ENCODE measurements at places on chromosomes 1 and 21.

DNA sequence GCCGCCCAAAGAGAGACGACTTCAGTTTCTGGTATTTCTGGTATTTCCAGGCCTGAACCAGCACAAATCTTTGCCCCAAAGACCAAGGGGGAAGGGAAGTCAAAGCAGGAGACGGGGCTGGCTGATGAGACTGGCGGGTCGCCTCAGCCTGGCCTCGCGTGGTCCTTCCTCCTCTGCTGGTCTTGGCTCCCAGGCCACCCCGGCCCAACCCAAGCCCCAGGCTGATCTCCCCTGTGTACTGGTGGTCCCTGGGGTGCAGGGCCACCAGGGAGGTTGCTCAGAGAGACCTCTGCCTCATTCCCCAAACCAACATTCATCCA lies 19.9 kb downstream of the WNT4 start:
- no peak for DNase-seq

DNA sequence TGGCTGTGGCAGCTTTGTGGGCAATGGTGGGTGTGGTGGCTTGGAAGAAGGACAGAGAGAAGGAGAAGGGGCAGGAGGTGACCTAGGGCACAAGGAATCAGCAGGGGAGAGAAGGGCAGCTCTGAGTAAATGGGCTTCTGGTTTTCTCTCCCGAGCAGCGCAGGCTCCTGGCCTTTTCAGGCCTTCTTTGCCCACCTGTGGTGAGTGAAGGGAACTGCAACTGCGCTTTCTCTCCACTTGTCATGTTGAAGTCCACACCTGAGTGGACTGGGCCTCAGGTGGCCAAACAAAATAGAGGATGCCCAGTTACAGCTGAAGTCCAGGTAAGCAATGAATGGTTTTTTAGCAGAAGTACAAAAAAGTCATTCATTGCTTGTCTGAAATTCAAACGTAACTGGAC lies 29.4 kb upstream of the KCNA10 start:
- DNase-seq = no peak

- no peak for DNase-seq
Observed at GRCh38 chr21:42993051-42993712, 18.8 kb downstream of the PKNOX1 start.

DNA sequence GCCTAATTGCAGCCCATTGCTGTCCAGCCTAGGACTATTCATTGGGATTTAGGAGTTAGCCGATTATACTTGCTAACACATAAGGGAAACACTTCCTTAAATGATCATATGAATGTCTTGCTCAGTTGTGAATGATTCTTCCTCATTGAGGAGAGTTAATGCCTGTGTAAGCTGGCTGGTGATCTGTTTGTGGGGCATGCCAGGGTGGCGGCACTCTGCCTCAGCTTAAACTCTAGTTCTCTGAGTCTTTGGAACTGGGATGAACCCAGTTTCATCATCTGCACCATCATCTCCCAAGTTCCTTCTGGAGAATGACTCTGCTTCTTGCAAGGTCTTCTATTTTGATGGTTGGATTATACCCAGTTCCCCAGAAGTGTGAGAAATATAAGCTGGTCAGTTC lies 23.9 kb upstream of the SLAMF6 start:
- DNase-seq = no peak

DNA sequence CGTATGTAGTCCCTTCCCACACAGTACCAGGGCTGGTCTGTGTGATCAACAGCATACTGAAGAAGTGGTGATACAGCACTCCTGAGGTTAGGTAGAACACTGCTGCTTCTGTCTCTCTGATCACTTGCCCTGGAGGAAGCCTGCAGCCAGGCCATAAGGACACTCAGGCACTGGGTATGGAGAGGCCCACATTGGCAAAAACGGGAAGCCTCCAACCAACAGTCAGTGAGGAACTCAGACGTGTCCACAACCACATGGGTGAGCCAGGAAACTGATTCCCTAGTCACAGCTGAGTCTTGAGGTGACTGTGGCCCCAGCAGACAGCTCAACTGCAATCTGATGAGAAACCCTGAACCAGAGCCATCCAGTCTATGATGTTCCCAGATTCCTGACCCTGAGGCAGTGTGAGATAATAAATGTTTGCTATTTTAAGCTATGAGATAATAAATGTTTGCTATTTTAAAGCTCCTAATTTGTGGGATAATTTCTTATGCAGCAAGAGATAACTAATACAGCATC lies 62.5 kb downstream of the COQ8A start:
- DNase-seq = no peak

DNA sequence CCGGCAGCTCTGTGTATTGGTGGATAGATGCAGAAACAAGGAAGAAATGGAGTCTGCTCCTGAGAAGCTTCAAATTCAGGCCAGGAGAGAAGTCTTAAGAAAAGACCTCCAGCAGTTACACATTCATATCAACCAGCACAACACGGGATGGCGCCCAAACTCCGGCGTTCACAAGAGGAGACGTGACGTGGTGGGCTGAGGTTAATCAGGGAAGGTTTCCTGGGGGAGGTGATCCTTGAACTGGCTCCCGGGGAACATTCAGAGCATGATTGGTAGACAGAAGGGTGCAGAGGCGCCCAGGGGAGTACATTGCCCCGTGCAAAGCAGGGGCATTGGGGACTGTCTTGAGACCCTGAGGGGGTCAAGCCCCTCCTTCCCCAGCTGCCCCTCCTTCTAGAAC lies 27.7 kb upstream of the SPSB1 start:
- no peak for DNase-seq

DNA sequence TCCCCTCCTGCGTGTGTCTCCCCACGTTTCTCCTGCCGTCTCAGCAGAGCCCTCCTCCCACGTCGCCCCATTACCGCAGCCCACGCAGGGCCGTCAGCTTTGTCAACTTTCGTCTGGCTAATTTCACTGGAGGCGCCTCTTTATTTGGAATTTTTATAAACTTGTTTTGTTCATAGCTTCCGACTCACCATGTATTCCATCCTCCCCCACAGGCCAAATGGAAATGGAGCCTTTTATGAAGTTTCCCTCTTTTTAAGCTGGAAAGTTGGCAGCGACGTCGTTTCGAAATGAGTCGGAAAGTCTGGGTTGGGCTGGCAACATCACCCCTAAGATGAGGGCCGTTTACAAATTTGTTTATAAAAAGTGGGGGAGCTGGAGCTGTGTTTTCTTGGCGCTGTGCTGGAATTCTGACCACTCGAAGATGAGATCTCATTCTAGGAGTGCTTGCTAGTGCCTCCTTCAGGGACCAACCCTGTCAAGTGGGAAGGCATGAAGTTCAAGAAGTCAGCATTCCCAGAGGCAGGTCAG lies 23.7 kb upstream of the SLC45A1 start:
- DNase-seq = no peak

- DNase-seq = no peak
Observed at GRCh38 chr1:25710583-25711347, 89.2 kb upstream of the SELENON start.

GRCh38 chr1:147837964-147838292 lies 64.7 kb upstream of the GJA8 start:
- no peak for DNase-seq

- no peak for DNase-seq
Observed at GRCh38 chr1:193069748-193070385, 10.5 kb downstream of the RO60 start.

GRCh38 chr1:227942716-227943261 lies 4.9 kb downstream of the WNT9A start:
- DNase-seq = no peak

DNA sequence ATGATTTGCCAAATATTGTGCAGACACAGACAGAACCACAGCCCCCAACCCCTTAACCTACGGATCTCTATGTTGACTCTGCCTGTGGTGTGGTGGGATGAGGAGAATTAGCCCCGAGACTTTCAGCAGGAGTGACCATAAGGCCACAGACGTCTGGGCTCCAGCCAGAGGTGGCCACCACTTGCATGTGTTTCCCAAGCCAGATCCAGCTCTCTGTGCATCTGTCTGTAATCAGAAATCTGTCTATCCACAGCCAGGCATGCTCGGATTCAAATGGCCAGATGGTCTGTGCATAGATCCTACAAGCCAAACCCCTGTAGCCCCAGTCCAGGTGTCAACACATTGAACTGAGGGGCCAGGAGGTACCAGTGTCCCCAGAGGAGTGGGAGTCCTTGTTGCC lies 140.6 kb downstream of the SYF2 start:
- no peak for DNase-seq

DNA sequence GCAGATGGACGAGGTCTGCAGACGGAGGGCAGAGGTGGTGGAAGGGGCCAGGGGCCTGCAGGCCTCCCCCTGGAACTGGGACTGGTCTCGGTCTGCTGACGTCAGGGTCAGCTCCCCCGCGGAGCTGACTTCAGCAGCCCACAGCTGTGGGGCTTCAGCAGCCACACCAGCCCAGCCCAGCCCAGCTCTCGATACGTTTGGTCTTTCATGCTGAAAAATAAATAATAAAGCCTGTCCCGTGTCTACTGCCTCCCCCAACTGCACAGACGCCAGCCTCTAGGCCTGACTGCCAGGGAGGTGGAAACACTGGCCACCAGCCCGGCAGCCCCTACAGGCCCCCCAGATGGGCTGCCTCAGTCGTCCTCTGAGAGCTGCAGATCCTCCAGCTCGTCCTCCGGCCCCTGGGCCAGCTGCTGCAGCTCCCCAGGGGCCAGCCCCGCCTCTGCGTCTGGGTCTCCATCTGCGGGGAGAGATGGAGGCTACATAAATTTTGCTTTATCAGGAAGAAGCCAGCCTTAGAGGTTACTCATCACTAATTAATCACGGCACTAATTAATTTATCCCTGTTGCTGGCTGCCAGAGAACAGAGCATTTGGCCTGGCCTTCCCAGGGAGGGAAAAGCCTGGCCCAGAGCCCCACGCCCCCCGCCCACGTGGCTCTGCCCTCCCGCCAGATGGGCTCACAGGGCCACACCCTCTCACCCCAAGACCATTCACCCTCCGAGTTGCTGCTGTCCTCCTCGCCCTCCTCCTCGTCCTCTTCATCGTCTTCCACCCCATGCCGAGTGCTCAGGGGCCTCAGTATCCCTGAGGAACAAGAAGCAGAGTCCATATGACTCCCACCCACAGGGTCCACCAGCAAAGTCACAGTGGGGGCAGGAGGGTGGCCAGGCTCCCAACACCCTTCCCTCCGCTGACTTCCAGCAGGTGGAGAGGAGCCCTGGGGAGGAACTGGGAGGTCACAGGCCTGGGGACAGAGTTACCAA lies 14.4 kb downstream of the NOC2L start:
- DNase-seq = no peak

- DNase-seq = no peak
Observed at GRCh38 chr1:24414775-24415333, 748 bp upstream of the NIPAL3 start.

DNA sequence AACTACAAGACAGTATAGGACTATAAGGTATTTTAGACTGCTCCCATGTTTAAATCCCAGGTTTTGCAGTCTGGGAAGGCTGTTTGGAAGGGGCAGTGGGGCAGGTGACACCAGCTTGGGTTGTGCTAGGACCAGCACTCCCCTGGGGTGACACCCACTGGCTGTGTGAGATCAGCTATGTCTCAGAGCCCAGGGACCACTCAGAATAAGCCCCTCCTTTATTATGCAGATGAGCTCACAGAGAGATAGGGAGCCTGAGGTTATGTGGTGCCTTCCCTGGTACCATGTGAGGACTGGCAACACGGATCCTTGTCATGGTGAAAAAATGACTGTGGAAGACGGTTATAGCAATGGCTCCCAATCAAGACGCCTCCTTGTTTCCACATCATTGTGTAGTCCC lies 71.0 kb downstream of the NENF start:
- DNase-seq = no peak

DNA sequence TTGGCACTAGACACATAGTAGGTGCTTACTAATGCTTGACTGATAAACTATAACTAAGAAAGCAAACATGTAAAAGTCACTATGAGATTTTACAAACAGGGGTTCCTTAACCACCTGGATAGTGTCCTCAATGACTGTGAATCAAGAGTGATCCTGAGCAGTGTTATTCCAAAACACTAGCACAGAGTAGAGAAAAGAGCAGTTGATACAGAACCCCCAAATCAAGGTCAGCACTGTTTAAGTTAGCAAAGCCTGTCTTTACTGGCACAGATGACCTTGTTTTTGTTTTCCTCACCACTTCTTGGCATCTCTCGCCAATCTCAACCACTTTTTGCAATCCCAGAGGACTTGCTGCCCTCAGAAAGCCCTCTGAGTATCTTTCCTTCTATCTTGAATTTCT lies 50.7 kb downstream of the BCL9 start:
- DNase-seq = no peak

- DNase-seq = peak; percentile 37
Observed at GRCh38 chr1:209884665-209885117, 53.3 kb upstream of the SYT14 start.

DNA sequence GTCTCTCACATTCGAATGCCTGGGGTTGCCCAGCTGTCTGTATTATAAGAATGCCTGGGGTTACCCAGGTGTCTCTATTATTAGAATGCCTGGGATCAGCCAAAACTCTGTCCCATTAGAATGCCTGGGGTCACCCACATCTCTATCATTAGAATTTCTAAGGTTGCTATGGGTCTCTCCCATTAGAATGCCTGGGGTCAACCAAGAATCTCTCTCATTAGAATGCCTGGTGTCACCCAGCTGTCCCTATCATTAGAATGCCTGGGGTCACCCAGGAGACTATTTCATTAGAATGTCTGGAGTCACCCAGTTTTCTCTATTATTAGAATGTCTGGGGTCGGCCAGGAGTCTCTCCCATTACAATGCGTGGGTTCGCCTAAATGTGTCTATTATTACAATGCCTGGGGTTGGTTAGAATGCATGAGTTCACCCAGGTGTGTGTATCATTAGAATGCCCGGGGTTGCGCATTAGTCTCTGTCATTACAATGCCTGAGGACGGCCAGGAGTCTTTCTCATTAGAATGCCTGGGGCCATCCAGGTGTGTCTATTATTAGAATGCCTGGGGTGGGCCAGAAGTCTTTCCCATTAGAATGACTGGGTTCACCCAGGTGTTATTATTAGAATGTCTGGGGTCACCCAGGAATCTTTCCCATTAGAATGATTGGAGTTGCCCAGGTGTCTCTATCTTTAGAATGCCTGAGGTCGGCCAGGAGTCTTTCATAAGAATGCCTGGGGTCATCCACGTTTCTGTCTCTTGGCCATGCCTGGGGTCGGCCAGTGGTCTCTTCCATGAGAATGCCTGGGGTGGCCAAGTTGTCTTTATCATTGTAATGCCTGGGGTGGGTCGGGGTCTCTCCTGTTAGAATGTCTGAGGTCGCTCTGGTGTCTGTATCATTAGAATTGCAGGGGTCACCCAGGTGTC lies 59.6 kb downstream of the RNF187 start:
- no peak for DNase-seq

DNA sequence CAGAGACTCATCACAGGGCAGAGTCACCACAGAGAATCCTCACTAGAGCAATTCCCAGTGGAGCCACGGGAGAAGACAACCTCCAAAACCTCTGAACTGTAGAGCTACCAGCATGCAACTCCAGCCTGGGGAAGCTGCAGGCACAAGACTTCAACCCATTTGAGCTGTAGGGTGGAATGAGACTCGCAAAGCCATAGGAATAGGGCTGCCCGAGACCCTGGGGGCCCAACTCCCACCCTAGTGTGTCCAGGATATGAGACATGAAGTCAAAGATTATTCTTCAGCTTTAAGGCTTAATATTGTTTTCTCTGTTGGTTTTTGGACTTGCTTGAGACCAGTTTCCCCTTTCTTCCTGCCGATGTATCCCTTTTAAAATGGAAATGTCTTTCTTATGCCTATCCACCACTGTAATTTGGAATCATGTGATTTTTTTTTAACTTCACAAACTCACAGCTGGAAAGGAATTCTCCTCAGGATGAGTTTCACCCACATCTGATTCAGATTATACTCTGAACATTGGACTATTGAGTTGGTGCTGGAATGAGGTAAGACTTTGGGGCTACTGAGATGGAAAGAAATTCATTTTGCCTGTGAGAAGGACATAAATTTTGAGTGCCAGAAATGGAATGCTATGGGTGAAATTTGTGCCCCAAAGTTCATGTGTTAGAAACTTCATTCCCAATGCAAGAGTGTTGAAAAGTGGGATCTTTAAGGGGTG lies 59.6 kb upstream of the ST6GALNAC5 start:
- DNase-seq = no peak

Measured in activated T-cell treated with anti-CD3 and anti-CD28 coated beads for 24 hours (primary cell).